Vagina (tissue), 2 donors: ENCODE measurements at places on chromosomes 16 and 17.

DNA sequence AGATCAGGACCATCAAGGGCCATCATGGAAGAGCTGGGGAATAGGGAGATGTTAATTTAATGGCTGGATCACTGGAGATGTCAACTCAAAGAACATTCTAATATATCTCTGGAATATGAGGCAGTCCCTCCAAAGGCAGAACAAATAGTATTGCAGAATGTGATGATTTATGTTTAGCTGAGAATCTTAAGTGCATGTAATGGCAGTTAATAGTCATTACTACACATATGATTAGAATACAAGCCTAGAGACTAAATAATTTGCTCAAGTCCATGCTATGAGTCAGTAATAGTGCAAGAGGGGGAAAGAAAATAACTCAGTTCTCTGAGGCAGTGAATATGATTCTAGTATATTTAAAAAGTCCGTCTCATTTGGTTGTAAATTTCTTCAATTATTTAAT, 32.3 kb downstream of the SNTB2 start:
- no peak for DNase-seq

- DNase-seq = no peak
Observed at GRCh38 chr17:81967244-81967532, 6.2 kb upstream of the NOTUM start.

GRCh38 chr16:53912155-53912554, 208.2 kb downstream of the FTO start:
- DNase-seq = no peak

GRCh38 chr16:19885451-19886072, 914 bp upstream of the GPRC5B start:
- DNase-seq = no peak

GRCh38 chr16:19861133-19861532, 23.5 kb downstream of the GPRC5B start:
- DNase-seq = no peak

GRCh38 chr17:75752802-75753513, 12.0 kb downstream of the GALK1 start:
- DNase-seq = no peak

- DNase-seq = no peak
Observed at GRCh38 chr17:82333279-82334171, at the start of gene SECTM1. Gene SECTM1, minus strand, starts transcription at chr17:82333766. Its CDS starts 6,526 bp downstream, at chr17:82327240.

DNA sequence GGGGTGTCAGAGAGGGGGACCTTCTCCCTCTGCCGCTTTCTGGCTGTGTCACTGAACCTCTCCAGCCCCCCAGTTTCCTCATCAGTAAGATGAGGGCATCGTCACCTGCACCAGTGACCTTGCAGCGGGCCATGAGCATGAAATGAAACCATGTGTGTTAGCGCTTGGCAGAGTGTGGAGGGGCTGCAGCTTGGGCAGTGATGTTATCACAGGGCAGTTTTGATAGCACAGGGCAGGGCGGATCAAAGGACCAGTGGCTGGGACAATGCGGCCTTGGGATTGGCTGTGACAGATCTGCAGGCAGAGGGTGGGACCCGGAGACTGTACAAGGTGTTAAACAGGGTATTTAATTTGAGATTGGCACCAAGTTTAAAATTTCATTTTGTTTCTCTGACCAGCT, 38.9 kb upstream of the NAT9 start:
- no peak for DNase-seq

DNA sequence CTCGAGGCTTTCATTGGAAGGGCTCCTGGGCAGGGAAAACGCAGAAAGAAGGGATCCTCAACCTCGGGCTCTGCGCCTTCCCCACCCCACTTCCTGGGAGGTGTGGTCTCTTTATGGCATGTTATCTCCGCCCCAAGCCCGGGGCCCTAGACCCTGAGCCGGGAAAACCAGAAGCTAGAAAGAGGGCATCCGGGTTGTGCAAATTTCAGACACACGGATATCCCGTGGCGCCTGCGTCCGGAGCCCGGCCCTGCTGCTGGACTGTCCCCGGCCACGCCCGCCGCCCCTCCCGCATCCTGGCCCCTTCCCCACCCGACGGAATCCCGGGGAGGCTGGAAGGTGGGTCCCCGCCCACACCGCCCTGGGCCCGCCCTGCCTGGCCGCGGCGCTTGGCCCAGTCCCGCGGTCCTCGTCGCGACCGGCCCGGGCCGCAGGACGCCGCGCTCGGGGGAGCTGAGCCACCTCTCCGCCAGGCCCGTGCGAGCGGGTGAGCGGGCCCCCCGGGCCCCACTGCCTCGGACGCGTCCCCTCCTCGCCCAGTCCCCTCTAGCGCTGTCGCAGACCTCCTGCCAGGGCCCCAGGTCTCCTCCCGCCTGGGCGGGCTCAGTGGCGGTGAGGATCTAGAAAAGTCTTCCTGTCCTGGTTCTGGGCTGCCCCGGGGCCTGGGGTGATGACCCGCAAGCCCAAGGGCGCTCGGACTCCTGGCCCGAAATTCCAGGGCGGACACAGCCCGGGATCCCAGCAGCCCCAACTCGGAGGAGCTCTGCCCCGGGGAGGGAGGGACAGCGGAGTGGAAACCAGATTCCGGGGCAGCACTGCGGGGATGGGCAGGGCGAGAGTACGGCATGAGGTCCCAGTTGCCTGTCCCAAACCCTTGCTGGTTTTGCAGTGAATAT, at the start of gene SLC16A5:
Gene SLC16A5 (plus strand): TSS at position 397 of the 896 bp plus-strand sequence. CDS start 5,683 bp downstream, outside the sequence.
- DNase-seq = peak; percentile 96

DNA sequence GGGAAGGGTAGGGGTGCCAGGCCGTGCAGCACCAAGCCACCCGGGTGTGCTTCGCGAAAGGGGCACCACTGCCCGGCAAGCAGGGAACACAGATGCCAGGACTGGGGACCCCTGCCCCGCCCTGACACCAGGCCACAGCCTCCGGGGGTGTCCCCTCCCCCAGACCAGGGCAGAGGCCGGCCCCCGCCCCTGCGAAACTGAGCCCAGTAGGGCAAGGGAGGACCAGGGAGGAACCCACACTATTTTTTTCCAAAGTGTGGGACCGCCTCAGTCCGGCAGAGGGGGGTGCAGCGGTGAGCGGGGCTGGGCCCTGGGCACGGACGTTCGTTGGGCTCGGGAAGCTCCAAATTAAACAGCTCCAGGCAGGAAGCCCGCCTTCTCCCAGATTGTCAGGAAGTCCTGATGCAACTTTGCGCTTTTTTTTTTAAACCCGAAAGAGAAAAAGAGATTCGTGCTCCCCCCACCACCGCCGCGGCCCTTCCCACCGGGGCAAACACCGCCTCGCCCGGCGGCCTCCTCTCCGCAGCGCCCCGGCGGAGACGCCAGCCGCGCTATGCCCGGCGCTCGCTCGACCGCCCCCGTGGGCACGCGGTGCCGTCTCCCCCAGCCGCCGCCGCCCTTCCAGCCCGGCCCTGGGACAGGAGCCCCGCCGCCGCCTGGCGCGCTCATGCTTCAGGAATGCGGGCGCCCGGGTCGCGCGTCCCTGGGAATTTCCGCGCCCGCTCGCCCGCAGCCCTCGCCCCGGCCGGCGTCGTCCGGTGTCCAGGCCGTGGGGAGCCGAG, 755 bp downstream of the PIEZO1 start:
- no peak for DNase-seq

DNA sequence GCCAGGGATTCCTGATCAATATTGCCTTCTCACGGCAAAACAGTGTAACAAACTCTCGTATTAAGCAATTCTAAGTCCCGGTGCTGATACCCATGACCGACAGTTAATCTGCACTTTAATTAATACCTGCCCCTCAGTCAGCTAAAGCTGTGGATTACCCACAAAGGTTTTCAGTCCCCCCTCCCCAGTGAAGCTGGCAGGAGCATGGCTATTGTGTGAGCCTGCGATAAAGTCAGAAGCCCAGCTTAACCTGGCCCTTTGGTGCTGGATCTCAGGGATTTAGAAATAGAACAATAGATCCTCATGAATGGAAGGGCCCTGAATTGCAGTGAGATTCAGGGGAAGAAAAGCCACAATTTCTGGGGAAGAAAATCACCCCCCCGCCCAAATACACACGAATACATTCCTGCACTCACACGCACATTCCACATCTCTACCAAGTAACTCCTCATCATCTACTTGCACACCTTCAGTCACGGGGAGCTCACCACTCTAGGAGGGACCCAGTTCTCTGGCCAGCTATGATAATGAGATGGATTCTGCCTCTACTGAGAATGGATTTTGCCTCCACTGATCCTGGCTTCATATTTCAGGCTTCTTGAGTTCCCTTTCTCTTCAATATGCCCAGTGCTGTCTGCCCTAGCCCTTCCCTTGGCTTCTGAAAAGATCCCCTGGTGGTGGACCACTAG, 102.6 kb downstream of the WSCD1 start:
- DNase-seq = no peak

GRCh38 chr17:72280881-72281280, 160.1 kb downstream of the SOX9 start:
- DNase-seq = no peak

DNA sequence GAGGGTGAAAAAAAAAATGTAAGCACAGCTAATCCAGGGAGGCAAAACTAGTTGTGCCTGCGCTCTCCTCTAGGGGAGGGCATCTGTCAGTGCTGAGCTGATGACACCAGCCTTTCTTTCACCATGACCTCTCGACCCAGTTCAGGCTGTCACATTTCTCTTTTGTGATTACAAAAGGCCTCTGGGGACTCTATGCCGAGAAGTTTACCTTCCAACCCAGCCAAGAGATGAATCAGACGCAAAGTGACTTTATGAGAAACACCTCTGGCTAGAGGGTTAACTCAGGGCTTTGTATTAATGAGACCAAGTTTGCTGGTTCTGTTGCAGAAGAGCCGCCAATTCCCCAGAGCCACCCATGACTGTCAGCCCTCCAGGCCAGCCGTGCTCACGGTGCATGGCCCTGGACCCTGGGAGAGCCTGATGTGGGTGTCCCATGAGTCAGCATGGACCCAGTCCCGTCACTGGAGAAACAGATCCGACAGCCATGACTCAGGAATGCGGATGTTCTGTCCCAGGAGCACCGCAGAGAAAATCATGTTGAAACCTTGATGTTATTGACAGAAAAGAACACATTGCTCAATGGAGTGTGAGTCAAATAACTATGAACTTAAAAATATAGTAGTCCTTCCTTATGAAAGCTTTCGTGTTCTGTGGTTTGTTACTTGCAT, 437.2 kb downstream of the HS3ST3B1 start:
- DNase-seq = no peak

GRCh38 chr17:193841-194806, 12.7 kb upstream of the DOC2B start:
- no peak for DNase-seq

- no peak for DNase-seq
Observed at GRCh38 chr17:46930051-46930450, 7.1 kb downstream of the GOSR2 start.

- DNase-seq = no peak
Observed at GRCh38 chr16:49926941-49927340, 71.0 kb upstream of the ZNF423 start.

- DNase-seq = no peak
Observed at GRCh38 chr16:85036236-85037049, 8.8 kb downstream of the KIAA0513 start.

- no peak for DNase-seq
Observed at GRCh38 chr17:63929860-63930766, 2.0 kb downstream of the CD79B start.

DNA sequence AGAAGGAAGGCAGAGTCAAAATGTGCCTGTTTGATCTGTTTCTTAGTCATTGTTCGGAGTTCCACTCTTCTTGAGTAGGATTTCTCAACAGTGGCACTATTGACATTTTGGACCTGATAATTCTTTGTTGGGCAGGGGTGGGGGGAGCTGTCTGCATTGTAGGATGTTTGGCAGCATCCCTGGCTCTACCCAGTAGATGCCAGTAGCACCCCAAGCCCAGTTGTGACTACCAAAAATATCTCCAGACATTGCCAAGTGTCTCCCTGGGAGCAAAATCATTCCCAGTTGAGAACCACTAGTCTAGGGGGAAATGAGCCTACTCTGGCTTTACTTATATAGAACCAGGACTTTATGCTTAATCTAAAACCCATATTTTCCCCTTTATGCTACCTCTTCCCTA, 1.1 kb upstream of the GFOD2 start:
- no peak for DNase-seq

GRCh38 chr16:84924331-84925091, 86.8 kb downstream of the ZDHHC7 start:
- DNase-seq = no peak

DNA sequence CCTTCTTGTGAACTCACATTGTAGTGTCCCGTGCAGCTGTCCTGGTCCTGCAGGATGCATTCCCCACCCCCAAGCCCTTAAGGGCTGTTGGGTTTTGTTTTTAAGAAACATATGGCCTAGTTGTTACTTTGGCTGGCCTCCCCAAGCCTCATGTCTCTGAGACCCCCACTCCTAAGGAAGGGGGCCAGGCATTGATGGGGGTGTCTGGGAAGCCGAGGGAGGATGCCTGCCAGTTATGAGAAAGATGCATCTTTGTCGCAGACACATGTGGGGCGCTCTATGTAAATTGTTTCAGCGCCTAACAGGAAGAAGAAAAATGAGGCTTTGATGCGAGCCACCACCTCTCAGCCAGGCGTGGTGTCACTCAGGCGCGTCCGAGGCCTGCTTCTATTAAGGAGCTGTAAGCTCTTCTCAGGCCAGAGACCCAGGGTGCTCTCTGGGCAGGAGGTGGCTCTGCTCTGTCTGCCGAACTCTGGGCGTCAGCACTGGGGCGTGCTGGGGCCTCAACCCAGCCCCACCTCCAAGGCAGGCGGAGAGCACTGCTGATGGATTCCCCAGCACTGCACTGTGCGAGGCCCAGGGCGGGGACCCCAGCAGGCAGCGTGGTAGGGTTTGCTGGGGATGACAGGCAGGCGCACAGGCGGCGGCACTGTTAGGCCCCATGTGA, 70.6 kb downstream of the SREBF1 start:
- no peak for DNase-seq

GRCh38 chr17:33925649-33926048, 329.4 kb upstream of the CCL2 start:
- no peak for DNase-seq

- DNase-seq = no peak
Observed at GRCh38 chr16:85028685-85029407, 1.3 kb downstream of the KIAA0513 start.

DNA sequence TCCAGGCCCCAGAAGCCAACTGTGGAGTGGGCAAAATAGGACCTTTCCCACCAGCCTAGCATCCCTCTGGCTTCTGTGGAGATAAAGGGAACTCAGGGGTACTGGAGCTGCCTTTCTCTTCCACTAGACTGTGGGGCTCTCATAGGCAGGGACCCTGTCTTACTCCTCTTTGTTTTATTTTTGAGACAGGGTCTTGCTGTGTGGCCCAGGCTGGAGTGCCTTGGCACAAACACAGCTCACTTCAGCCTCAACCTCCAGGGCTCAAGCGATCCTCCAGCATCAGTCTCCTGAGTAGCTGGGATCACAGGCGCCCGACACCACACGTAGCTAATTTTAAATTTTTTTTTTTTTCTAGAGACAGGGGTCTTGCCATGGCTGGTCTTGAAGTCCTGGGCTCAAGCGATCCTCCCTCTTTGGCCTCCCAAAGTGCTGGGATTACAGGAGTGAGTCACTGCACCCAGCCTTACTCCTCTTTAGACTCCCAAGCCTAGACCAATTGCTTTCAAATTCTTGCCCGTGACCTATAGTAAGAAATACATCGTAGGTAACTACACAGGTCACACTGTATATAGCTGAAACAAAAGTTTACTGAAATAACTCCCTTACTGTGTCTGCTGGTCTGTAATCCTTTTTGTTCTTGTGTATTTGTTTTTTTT, 2.6 kb downstream of the RAI1 start:
- DNase-seq = no peak
